ENCODE measurements at places on chromosomes 2 and 18.

DNA sequence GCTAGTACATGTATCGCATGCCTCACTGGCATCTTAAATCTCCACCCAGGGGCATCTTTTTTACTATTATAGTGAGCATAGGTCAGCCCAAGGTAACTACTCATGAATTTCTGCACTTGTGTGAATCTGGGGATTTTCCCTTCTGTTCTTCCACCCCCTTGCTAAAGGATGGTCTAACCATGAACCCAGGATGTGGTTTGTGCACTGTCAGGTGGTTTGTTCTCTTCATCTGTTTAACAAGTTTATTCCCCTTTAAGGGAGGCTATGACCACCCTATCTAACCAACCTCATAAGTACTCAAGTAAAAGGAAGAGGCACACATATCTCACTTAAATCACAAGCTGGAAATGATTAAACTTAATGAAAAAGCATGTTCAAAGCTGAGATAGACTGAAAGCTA, 243.0 kb downstream of the RPRM start:
- DNase-seq = no peak

- DNase-seq = no peak
Observed at GRCh38 chr2:17583166-17583565, 42.7 kb downstream of the VSNL1 start.

DNA sequence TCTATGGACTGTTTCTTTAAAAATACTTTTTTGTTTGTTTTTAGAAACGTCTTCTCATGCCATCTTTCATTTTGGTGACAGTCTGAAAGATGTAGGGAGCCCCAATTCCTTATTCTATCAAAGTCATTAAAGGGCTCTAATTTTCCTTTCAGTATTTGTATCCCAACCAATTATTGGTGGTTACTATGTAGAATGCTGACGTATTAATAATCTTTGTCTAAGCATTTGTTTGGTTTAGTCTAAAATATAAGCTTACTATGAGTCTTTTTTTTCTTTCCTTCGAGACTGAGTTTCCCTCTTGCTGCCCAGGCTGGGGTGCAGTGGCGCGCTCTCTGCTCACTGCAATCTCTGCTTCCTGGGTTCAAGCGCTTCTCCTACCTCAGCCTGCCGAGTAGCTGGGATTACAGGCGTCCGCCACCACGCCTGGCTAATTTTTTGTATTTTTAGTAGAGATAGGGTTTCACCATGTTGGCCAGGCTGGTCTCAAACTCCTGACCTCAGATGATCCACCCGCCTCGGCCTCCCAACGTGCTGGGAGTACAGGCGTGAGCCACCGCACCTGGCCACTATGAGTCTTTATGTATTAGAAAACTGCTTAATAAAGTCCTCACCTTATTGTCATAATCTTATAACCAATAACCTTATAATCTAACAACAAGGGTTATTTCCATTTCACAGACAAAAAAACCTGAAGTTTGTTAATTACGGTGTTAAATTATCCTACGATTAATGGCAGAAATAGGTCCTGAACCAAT, 849 bp upstream of the VRK2 start:
- DNase-seq = no peak

- DNase-seq = no peak
Observed at GRCh38 chr2:16238001-16238761, 297.8 kb downstream of the MYCN start.

GRCh38 chr18:54130631-54131030, 93.8 kb downstream of the MBD2 start:
- DNase-seq = no peak

GRCh38 chr2:26696351-26696816, 3.9 kb downstream of the KCNK3 start:
- no peak for DNase-seq

GRCh38 chr18:77023102-77023782, 109.3 kb downstream of the MBP start:
- DNase-seq = no peak

- no peak for DNase-seq
Observed at GRCh38 chr18:47926101-47926850, 4.2 kb downstream of the SMAD2 start.

DNA sequence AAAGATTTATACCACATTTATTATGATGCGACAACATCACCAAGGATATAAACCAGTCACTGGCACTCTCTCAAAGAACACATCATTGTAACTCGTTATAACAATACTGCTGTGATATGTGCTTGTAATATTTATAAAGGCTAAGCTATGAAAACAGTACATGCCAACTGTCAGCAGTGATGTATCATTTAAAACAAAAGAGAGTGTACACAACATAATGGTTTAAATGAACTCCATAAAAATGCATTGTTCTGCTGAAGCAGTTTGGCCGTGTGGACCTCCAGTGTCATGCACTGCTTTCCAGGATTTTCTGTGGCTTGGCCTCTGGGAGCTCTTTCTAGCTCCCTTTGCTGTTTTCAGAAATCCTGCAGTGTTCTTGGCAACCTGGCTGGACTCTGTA, 215.6 kb downstream of the MTX2 start:
- no peak for DNase-seq

DNA sequence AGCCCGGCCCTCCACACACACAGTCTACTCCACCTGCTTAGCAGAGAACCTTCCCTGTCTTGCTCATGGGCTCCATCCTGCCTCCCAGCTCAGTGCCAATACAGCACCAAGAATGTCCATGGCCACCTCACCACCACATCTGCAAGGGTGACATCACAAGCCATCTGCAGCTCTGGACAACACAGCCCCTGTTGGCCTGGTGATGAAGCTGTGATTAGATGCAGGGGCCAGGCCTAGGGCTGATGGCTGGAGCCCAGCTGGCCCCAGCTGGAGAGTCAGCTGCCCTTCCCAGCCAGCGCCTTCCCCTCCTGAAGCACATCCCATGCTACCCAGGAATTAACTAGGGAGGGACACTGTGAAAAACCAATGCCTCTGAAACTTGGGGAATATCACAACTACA, 91.1 kb downstream of the TTC32 start:
- DNase-seq = no peak

GRCh38 chr2:43169987-43170386, 56.4 kb downstream of the ZFP36L2 start:
- no peak for DNase-seq

GRCh38 chr2:71006955-71007799, 12.5 kb upstream of the TEX261 start:
- DNase-seq = no peak

- DNase-seq = peak; percentile 35
Observed at GRCh38 chr2:61793389-61793836, 60.4 kb downstream of the FAM161A start.

DNA sequence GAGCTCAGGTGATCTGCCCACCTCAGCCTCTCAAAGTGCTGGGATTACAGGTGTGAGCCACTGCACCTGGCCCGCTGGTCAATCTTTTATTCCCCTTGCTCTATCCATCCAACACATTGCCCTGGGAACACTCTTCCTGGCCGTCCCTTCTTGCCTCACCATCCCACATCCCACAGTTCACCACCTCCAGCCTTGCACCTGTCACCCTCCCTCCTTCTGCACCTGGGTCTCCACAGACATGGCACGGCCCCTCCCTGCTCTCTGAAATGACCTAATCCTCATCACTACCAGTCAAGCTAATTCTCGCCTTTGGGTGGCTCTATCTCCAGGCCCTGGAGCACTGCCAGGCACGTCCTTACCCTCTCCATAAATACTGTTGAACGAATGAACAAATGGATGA, 116.9 kb upstream of the TEX51 start:
- DNase-seq = no peak

DNA sequence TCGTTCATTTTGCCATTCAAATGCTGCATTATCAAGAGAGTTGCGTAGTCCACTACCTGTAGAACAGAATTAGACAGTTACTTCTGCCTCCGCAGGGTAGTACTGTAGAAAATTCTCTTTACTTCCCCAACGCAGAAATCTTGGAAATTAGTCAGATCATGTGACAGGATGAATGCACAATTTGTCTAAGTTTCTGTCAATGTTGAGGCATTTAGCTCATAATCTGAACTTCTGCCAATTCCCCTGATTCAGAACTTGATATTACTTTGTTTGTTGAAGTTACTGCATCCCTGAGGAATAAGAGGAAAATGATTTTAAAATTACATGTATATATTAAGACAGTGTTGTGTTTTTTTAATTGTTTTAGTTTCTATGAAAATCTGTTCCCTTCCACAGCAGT, 83.4 kb downstream of the TTC27 start:
- DNase-seq = no peak

GRCh38 chr2:79016342-79016741, 9.2 kb upstream of the REG3G start:
- DNase-seq = no peak

DNA sequence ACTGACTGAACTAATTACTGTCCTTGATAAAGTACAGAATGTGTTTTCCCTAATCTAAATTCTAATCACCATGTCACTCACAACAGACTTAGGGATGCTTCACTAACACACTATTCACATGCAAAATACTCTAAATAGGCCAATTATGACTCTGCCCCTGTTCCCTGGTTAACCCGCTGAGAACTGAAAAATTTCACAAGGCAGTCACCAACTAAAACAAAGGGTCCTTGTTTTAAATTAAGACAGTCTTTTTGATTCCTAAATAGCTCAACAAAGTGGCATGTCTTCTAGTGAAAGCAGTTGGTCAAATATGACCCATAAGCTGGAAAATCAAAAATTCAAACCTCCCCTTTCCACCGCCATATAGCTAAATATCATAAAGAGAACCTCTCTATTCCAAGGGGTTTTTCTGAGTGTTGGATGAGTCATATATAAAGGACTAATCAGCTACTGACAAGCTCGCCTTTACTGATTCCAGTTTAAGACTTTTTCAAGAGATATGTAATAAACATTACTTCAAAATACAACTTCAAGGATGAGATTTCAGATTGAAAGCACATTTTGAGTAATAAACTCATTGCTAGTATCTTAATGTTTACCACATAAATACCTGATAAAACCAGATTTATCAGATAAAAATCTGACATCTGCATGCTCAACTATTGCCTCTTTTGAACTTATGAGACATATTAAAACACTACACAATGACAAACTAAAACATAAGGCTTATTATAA, 235.8 kb downstream of the TCF4 start:
- no peak for DNase-seq

- DNase-seq = no peak
Observed at GRCh38 chr18:12840382-12840781, 43.7 kb downstream of the PTPN2 start.

- DNase-seq = no peak
Observed at GRCh38 chr18:55114876-55115275, 155.6 kb upstream of the CCDC68 start.

- DNase-seq = no peak
Observed at GRCh38 chr2:19297716-19298115, 60.7 kb downstream of the OSR1 start.

DNA sequence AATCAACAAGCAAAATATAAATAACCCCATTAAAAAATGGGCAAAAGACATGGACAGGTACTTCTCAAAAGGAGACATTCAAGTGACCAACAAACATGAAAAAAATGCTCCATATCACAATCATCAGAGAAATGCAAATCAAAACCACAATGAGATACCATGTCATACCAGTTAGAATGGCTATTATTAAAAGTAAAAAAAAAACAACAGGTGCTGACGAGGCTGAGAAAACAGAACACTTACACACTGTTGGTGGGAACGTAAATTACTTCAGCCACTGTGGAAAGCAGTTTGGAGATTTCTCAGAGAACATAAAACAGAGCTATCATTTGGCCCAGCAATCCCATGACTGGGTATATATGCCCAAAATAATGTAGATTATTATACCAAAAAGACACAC, 69.1 kb downstream of the CWC22 start:
- DNase-seq = no peak

DNA sequence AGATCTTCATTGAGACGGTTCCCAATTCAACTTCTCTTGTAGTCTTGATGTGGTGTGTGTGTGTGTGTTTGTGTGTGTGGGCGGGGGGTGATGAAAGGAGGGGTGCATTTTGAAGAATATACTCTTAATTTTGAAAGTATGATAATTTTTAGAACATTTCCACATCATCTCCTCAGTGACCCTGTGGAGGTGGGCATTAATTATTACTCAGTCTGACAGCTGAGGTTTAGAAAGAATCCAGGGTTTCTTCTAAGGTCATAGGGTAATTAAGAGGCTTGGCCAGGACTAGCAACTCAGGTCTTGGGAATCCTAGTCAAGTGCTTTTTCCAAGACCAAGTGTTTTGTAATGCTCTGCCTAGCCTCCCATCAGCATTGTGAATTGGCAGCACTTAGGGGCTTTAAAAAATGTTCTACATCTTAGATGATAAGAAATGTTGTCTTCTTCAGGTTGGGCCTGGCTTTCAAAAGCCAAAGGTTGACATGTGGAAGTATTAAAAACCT, 100.5 kb downstream of the SPTBN1 start:
- DNase-seq = no peak

GRCh38 chr18:76328140-76328539, 166.9 kb downstream of the ZNF516 start:
- no peak for DNase-seq

GRCh38 chr2:55159037-55159651, 72.9 kb downstream of the CLHC1 start:
- DNase-seq = no peak

DNA sequence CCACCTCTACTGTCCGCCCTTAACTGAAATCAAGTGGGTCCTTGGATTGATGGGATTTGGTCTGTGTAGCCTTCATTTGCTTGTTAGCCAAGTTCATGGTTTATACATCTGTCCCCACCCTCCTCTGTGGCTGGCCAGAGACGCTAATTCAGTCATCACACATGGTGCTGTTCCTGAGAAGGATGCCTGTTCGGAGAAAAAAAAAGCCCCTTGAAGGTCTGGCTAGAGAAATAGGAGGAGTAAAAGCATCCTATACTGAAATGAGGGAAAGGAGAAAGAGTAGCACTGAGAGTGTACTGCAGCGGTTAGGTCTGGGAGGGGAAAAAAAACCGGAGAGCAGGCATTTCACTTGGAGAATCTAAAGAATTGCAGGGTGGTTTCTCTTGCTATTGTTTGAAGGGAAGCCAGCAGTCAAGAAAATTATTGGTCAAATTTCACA, 180.6 kb upstream of the EPAS1 start:
- no peak for DNase-seq

DNA sequence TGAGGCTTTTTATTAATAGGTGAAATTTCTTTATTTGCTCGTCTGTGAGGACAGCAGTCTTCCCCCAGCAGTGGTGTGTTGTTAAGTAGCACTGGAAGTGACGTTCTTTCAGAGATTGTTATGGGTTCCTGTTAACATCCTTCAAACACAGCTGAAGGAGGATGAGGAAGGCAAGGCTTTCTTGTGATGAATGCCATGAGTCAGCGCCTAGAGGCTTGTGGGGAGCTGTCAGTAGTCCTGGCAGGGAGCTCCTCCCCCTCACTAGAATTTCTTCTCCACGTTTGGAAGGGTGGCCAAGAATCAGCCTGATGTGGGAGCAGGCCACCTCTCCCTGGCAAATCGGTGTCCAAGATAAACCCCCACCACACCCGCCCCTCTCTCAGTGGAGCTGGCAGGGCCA, 113.2 kb downstream of the ARHGEF4 start:
- no peak for DNase-seq

DNA sequence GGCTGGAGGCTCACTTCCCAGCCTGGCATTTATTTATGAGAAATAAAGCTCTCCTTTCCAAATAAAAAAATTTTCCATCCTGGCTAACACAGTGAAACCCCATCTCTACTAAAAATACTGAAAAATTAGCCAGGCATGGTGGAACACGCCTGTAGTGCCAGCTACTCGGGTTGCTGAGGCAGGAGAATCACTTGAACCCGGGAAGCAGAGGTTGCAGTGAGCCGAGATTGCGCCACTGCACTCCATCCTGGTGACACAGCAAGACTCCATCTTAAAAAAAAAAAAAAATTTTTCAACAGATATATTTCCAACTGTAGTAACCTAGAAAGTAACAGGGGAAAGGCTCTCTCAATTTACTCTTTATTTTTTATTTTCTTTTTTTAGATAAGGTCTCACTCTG, 6.1 kb upstream of the PCBP1 start:
- DNase-seq = no peak
